ENCODE measurements at places on chromosomes 3 and 15.

DNA sequence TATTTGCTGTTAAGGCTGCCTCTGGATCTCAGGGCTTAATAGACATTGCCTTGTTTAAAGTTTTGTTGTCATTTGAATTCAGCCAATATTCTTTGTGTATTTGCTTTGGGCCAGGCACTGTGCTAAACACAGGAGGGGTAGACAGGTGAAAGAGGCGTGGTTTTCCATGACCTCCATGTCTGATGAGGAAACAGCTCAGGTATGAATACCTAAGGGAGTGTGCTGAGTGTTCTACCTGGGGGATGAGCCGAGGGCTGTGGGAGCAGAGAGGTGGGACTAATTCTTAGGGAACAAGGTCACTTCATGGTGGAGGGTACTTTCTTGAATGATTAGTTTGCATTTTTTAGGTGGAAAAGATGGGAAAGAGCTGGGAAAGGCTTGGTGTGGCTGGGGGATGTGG lies 108.2 kb downstream of the THSD4 start:
- no peak for DNase-seq

DNA sequence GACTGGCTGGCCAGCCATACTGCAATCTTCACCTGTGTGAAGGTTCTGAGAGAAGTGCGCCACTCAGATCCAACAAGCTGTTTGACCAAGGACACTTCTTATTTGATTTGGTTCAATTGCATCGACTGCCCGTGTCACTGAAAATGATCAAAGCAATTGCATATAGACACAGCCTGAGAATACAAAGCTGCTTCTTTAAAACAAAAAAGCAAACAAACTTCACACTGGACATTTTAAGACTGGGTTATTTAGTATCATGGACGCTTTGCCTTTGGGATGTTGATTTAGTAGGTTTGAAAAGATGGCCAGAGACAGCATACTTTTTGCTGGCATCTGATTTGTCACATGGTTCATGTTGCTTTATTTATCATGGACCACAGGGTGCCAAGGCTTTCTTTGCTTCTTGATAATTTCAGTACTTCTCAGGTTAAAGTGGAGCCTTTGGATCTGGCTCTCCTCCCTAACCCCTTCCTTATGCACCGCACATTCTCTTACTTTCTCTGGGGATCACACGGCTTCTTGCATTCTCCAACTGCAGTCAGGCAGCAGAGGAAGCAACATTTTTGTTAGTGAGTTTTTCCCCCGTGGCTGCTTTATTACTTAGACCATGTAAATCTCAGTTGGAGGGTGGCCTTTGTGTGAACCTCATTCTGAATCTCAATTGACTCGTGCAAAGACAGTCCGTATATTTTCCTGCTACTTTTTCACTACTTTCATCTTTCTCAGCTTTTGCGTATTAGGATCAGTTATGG lies 151.0 kb downstream of the CD47 start:
- no peak for DNase-seq

GRCh38 chr3:143084856-143085731 lies 34.5 kb upstream of the CHST2 start:
- DNase-seq: no peak

- DNase-seq: no peak
These were observed 113.2 kb upstream of the MYO5C start for GRCh38 chr15:52408823-52409222.

DNA sequence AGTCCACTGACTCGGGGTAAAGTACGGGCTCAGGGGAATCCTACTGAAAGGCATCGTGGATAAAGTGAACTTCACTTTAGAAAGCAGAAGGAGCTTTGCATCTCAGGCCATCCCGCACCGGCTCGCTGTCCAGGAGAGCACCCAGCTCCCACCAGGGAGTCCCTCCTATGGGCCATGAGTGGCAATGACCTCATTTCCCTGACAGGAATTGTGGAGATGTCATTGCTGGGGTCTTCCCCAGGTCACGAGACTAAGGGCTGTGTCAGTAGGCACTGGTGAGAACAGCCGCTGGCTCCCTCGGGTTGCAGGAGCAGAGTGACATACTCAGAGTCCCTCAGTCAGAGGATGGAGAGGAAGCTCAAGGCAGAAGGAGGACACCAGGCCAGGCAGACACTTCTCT lies 97.3 kb downstream of the XXYLT1 start:
- no peak for DNase-seq

GRCh38 chr3:73592154-73593144 lies 32.3 kb downstream of the PDZRN3 start:
- DNase-seq: no peak

GRCh38 chr15:57485869-57486268 lies 105.8 kb upstream of the MYZAP start:
- DNase-seq: no peak

GRCh38 chr3:173660645-173661299 lies 263.2 kb downstream of the NLGN1 start:
- DNase-seq: no peak

DNA sequence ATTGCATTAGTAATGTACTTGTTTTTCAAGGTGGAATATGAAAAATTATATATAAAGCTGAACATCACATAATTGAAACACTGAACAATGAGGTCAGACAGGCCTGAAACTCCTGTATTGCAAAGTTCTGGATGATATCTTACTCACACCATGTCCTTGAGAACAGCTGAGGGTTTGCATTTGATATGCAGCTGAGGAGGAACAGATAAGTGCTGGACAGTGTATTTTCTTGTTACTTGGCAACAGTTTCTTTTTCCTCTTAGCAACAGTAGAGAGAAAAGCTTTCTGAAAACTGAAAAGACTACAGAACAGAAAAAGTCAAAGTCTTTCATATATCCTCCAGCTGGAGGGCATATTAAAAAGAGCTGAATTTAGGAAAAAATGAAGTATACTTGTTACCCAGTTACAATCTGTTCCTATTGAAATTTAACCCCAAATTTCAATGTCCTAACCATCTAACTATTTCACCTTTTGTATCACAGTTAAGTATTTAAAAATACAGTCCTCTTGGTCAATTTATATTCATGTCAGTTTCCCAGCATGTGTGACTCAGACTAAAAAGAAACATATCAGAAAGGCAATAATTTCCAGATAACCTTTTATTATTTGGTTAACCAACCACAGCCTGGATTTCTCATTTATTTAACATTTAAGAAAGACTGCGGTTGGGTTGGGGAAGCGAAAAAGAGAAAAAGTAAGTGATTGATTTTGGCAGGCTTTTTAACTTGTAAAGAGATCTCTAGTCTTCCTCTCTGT lies 733.0 kb upstream of the DPPA4 start:
- DNase-seq: no peak

DNA sequence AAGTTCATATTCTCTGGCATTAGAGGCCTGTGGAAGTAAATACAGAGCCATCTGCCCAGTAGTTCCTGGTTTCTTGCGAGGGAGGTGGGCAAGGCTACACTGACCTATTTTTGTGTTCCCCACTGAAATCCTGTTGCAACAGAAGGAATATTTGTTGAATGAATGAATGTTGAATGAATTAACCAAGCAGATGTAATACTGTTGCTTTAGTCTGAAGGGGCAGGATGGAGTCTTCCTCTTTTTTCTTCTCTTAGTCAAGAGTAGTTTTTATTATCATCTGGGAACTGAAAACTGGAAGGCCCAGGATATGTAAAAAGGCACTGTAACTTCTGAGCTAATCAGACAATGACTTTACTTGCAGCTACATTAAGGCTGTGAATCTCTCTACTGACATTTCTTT lies 17.1 kb downstream of the BLOC1S6 start:
- no peak for DNase-seq

DNA sequence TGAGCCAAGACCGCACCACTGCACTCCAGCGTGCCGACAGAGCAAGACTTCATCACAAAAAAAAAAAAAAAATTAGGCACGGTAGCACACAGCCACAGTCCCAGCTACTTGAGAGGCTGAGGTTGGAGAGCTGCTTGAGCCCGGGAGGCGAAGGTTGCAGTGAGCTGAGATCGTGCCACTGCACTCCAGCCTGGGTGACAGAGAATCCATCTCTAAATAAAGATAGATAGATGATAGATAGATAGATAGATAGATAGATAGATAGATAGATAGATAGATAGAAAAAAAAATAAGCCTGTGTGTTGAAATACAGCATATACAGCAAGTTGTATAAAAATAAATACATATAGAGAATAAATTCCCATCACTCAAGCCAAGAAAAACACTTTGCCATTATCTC lies 37.3 kb downstream of the PTH1R start:
- no peak for DNase-seq

DNA sequence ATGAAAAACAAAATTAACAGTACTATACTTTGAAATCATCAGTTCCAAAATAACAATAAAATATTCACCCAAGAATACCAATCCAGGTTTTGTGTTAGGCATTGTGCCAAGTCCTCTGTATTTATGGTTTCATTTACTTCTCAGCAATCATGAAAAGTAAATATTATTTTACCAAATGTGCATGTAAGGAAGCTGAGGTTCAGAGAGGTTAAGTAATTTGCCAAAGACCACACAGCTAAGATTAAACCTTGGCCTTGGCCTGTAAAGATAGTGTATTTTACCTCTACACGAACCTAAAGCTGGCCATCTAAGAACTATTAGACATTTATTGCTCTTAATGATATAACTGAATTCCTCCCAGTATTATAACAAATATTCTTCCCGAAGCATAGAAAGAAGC lies 124.4 kb upstream of the SLC2A2 start:
- no peak for DNase-seq

DNA sequence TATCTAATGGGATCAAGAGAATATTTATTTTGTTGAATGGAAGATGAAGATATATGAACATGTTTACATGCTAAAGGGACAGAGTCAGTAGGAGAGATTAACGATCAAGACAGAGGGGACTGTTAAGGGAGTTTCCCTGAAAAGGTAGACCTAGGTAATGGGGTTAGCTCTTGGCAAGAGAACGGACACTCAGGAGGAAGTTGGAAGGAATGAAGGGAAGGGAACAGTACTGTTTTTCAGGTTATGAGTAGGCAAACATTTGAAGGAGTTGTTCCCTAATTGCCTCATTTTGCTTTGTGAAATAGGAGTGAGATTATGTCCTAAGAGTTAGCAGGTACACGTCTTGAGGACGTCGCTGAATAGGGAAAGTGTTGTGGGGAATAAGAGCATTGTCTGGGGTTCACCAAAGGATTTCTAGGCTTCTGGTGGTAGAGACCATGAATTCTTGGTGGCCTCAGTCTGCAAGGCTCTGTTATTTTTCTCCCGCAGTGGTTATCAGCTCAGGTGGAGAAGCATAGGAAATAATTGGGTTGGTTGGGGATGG lies 41.3 kb downstream of the PDE8A start:
- DNase-seq: no peak

DNA sequence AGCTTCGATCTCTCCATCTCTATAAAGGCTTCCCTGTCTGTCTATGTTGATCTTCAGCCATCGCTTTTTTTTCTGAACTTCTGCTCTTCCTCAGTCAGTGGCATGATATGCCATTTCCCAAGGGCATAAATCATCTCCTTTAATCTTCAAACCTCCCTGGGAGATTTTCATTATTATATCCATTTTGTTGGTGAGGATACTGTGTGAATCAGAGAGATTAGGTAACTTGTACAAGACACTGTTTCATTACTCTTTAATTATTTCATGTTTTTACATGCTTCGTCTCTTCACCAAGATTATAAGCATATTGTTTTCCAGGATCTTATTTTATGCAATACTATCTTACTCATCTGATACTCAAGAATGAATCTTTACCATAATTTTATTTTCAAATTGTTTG lies 124.8 kb upstream of the ATP11B start:
- no peak for DNase-seq

- no peak for DNase-seq
These were observed 89.7 kb upstream of the KCNAB1 start for GRCh38 chr3:156030723-156031122.

DNA sequence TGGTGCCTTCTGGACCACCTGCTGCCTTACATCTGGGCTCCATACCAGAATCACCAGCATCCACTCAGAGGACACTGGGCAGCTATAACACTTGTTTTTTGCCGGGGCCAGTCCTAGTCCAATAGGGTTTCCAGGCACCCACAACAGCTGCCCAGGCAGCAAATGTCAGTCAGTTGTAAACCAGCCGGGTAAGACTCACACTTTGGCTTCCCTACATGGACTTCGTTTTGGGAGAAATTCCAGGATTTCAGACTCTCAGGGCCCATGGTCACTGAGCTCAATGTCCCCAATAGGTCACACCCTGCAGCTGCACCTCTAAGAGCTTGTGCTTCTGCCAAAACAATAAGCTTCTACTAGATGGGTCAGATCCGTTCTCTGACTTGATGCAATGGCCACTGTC lies 83.8 kb downstream of the FAM174B start:
- DNase-seq: no peak

DNA sequence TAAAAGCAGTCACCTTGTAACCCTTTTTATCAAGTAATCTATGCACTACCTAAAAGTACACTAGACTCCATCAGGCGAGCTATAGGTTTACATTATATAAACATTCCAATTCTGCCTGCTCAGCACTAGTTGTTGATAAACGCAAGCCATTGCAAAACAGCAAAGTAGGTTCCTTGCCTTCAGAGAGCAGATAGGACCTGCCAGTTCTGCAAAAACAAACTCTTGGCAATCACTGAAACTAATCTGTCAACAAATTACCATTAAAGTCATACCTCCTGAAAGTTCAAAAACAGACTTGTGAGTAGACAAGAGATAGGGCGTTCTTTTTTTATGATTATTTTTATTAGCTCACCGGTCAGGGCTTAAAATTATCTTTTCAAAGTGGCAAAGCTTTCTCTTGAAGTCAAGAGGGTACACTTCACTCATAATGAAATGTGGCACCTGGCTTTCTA lies 392.5 kb downstream of the FOXP1 start:
- DNase-seq: no peak

DNA sequence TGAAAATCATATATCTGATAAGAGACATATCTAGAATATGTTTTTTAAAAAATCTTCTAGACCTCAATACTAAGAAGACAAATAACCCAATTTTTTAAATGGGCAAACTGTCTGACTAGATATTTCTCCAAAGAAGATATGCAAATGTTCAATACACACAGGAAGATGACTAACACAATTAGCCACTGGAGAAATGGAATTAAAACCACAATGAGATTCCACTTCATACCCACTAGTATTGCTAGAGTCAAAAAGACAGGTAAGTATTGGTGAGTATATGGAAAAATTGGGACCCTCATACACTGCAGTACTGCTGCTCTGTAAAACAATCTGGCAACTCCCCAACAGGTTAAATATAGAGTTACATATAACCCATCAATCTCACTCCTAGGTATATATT lies 33.1 kb upstream of the TOPAZ1 start:
- DNase-seq: no peak

DNA sequence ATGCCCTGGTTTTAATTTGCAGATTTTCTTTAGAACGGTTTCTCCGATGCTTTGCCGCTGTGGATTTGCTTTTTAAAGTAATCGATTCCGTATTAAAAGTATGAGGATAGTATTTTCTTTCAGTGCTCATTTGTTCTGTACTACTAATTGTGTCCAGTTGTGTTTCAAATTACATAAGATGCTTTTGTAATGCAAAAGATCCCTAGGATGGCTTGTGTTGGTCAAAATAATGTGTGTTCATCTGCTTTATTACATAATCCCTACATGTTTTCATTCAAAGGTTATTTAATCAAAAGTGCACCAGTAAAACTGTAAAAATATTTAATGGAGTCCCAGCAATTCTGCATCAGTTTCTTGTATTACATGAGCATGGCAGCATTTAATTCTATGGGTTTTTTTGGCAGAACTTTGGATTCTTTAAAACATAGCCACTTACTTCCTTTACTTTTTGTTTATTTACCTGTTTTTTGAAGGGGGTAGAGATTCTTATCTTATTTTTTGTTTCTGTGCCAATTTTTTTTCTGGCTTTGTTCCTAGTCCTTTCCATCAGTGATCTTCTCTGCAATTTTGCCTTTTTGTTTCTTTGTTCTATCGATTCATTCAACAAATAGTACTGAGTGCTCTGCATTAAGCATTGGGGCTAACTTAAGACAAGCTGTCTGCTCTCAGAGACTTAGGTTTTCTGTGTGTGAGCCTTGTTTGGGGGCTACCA lies 352.8 kb downstream of the LRTM1 start:
- no peak for DNase-seq
